ENCODE measurements at places on chromosomes 7 and 10.

DNA sequence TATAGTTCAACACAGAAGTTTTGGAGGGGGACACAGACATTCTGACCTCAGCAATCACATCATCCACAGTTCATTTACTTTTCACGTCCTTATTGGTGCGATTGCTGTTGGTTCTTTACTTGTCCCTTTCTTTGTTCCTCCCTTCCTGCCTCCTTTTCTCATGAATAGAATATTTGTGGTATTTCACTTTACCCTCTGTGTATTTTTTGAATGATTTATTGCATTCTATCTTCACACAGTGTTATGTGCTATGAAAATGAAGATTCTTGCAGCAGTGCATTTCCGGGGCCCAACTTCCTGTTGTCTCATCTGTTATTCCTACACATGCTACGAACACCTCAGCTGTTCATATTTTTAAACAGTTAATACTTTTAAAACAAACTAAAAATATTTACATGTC, 179.6 kb downstream of the ZMYND11 start:
- DNase-seq: no peak

DNA sequence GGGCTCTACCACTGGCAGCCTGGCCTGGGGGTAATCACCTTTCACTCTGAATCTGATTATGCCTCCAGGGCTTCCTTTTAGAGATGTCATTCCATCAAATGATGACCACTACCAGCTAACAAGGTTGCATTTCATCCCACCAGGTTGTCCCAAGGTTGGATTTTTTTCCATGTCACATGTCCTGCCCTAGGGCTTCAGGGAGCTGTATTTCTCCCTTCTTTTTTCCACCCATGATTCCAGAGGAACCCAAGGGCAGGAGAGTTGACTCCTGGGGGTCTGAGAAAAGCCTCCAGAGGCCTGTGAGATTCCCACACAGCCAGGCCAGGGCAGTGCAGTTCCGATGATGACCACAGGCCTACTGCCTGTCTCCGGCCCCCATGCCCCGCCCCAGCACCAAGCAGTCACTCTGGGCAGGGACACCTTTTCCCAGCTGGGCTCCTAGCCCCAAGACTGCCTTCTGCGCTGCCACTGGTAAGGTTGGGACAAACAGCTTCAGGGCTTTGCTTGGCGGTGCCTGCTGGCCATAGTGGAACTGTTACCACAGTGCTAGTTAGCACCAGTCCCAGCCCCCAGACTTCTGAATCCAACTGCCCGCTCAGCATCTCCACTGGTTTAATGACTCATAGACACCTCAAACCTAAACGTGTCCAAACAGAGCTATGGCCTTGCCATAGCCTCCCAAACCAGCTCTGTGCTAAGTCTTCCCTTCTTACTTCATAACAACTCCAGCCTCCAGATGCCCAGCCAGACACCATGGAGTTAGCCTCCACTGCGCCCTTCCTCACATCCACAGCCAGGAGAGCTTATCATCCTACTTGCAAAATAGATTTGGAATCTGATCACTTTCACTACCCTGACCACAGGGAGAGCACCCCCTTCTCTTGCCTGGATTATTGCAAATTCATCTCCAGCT, 133.7 kb downstream of the ARHGAP22 start:
- no peak for DNase-seq

DNA sequence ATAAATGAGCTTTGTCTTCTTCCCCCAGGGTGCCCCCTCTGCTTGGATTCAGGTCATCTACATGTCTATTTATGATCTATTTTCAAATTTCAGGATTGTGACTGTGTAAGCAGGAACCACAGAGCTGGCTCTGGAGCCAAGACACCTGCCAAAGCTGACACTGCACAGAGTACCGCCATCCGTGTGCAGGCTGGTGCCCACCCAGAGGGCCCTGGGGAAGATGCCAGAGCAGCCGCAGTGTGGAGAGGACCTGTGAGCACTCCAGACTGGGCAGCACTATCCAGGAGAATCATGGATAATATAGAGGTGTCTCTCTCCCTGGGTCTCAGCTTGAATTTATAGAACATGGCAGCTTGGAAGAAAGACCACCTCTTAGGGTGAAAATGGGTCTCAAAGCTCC, 577.5 kb downstream of the GRID1 start:
- no peak for DNase-seq

DNA sequence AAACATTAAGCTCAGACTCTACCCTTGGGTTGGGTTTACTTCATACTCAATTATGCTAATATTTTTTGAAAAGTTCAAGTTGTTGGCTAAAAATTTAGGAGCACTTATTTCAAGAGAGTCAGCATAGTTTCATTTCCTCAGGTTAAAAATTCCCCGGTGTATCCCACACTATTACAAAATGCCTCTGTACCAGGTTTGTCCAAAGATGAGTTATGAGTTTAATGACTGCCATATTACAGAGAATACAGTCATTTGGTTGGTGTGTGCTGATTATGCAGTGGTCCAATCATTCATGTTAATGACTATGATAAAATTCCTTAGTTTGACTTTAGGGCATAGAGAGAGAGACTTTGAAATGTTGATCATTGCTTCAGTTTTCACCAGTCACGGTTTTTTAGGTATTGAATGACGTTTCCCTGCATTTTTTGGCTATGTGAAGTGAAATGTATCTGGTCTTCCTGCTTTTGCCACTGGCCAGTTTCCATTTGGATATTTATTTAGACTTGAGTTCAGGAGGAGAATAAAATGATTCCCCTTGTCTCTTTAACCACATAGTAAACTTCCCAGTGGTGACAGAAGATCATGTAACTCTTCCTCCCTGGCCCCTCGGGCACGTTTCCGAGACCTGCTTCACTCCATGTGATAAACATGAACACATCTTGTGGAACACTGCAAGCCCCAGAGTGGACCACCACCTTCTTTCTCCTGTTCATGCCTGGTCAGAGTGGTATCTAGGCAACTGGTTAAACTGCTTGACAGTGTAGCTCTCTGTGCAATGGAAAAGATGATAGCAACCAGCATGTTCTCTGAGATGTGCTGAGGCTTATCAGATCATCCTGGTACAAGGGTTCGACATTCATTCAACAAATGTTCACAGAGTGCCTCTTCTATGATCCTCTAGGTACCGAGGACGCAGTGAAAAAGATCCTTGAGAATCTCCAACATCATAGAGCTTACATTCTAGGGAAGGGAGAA, 153.6 kb downstream of the CACNB2 start:
- DNase-seq: no peak

DNA sequence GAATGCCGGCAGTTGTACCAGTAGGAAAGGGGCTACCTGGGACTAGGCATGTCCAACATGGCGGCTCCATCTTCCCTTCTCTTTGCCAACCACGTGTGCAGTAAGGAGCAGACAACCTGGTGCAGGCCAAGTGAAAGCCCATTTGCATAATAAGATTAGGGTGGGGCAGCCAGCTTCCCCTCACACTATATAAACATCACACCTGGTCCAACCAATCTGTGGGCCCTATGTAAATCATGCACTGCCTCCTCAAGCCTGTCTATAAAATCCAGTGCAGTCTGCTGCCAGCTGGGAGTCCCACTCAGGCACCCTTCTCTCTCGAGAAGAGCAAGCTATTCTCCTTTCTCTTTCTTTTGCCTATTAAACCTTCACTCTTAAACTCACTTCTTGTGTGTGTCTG, 429.3 kb downstream of the CALN1 start:
- no peak for DNase-seq

- no peak for DNase-seq
These were observed 14.1 kb downstream of the CREM start for GRCh38 chr10:35140727-35141126.

DNA sequence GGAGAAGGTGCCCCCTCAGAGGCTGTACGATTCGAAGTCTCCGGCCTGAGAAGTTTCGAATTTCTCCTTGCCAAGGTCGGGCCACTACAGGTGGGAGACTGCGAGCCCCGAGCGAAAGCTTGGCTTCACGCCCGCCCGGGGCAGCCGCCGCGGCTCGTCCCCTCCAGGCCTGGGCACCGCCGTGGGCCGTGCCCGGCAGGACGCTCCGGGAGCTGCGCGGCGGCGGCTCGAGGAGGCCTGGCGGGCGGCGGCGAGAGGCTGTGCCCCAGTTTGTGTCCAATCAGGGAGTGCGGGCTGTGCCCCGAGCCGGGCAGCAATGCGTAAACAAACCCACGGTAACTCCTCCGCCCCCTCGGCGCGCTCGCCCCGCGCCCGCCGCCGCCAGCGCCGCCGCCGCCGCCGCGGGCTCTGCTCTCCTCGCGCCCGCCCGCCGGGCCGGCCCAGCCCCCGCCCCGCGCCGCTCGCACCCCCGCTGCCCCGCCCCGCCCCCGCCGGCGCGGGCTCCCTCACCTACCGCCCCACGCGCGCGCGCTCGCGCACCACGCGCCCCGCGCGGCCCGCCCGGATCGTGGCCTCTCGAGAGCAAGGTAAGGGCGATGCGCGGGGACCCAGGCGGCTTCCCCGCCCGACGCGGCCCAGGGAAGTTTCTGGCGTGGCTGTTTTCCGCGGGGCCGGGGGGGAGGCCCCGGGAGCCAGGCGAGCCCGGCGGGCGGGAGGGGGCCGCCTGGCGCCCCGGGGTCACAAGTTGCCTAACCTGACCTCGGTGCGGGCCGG, 57.8 kb upstream of the PCGF5 start:
- DNase-seq: peak; percentile 38

DNA sequence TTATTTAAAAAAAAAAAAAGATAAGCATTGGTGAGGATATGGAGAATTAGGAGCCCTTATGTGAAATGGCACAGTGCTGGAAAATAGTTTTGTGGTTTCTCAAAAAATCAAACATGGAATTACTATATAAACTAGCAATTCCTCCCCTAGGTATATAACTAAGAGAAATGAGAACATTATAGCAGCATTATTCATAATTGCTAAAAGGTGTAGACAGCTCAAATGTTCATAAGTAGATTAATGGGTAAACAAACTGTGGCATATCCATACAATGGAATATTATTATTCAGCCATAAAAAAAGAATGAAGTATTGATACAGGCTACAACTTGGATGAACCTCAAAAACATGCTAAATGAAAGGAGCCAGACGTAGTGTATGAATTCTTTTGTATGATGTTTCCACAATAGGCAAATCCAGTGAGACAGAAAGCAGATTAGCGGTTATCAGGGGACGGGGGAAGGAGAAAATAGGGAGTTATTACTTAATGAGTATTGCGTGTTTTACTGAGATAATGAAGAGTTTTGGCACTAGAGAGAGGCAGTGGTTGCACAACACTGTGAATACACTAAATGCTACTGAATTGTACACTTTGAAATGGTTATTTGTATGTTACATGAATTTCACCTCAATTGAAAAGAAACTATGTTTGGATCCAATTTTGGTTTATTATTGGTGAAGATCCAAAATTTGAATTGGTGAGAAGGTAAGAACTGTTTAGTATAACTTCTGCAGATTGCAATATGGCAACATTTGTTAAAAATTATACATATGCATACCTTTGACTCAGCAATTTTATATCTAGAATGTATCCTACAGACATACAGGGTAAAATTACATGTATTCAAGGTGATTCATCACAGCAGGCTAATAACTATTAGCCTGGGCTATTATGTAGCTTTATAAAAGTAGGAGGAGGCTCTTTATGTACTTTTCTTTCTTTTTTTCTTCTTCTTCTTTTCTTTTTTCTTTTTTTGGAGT, 69.7 kb downstream of the VCL start:
- no peak for DNase-seq

DNA sequence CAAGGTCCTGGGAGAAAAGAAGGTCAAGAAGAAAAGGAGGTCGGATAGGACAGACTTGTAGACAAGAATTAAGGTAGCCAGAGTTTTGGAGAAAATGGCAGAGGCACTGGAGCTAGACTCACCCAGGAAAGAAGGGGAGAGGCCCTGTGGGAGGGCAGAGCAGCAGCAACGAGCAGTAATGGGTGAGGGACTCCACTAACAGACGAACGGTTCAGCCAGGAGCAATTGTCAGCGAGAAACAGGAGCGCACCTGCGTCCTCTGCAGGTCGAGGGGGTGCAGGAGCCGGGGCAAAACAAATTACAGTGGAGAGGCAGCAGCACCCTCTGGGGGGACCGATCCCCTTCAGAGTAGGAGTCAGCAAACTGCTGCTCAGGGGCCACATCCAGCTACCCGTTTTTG, 18.5 kb upstream of the IGFBP3 start:
- DNase-seq: no peak

DNA sequence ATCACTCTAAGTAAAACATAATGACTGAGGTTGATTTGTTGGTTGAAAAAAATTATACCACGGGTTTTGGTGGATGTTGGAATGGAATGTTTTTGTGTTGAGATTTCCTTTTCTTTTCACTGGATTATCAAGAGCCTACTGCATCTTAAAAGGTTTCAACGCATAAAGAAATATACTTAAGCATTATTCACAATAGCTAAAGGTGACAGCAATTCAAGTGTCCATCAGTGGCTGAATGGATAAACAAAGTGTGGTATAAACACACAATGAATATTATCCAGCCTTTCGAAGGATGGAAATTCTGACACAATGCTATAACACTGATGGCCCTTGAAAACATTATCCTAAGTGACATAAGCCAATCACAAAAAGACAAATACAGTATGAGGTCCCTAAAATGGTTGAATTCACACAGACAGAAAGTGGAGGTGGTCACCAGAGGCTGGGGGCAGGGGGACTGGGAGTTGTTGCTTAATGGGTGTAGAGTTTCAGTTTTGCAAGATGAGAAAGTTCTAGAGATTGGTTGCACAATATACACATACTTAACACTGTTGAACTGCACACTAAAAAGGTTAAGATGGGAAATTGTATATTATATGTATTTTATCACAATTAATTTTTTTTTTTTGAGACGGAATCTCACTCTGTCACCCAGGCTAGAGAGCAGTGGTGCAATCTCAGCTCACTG, 122.3 kb downstream of the NRP1 start:
- DNase-seq: no peak

- DNase-seq: no peak
These were observed 107.0 kb upstream of the RET start for GRCh38 chr10:42969909-42970308.

GRCh38 chr10:103762916-103763315, 92.5 kb downstream of the SH3PXD2A start:
- no peak for DNase-seq
